ENCODE measurements at places on chromosomes 7 and 10. TPM values are rescaled to one million over a fixed set of nuclear protein-coding genes. Genes with fewer than 3 reads are reported as not detected.

The H2BK1 gene
- not detected for total RNA-seq

The FFAR4 gene
- total RNA-seq, result 0.18 TPM

The ARHGAP22 gene
- total RNA-seq, result 8.6 TPM

DNA sequence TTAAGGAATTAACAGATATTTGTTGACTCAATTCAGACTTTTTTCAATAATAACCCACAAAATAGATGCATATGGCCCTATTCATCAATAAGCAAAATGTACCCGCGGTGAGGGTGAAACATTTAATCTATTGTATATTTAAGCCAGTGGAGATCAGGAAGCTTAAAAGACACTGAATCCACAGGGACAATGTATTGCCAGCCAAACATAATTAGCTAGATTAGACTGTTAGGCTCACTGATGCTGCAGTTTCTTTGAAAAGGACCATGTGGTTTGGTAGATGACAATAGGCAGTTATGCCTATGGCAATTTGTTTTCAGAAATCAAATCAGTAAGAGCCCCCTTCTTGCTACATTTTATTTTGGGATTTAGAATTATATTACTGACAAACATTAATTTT, 87.3 kb upstream of the PLXDC2 start:
- no peak overlapping the region for H3K27ac ChIP-seq
- H3K4me1 ChIP-seq, result no peaks in the 10 kb centered on the region
- H3K27me3 ChIP-seq, result no peaks in the 10 kb centered on the region
- H3K36me3 ChIP-seq, result no peaks in the 10 kb centered on the region

DNA sequence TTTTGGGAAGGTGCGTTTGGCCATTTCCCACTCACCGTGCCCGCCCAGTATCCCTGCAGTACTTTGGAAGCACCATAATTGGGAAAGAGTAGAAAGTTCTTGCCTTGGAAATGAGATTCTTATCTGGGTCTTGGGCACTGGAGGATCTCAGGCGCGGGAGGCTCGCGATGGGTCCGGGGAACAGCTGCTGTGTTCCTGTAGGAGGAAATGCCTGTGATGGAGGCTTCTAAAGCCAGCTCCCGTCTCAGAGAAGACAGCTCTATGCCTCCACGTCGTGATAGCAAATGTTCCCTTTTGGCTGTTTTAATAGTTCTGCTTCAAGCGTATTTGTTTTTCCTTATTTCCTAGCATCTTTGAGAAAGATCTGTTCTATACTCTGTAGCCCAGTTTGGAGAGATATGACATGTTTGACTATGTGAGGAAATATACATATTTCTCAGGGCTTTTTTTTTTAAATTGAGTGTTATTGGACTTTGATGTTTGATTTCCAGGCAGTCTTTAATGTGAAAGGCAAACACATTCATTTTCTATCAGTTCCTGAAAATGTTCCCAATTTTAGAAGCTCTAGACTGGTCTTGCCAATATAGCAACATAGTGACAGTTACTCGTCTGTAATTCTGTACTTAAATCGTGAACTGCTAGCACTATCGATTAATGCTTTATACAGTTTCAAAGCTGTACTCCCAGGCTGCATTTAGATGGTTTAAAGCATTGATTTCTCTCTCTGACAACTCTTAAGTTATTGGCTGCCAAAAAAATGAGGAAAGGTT, 280.8 kb downstream of the DPP6 start:
- no peak overlapping the region for H3K27ac ChIP-seq
- H3K4me1 ChIP-seq, result no peaks in the 10 kb centered on the region
- no peaks in the 10 kb centered on the region for H3K36me3 ChIP-seq
- no peak overlapping the region for H3K4me3 ChIP-seq

DNA sequence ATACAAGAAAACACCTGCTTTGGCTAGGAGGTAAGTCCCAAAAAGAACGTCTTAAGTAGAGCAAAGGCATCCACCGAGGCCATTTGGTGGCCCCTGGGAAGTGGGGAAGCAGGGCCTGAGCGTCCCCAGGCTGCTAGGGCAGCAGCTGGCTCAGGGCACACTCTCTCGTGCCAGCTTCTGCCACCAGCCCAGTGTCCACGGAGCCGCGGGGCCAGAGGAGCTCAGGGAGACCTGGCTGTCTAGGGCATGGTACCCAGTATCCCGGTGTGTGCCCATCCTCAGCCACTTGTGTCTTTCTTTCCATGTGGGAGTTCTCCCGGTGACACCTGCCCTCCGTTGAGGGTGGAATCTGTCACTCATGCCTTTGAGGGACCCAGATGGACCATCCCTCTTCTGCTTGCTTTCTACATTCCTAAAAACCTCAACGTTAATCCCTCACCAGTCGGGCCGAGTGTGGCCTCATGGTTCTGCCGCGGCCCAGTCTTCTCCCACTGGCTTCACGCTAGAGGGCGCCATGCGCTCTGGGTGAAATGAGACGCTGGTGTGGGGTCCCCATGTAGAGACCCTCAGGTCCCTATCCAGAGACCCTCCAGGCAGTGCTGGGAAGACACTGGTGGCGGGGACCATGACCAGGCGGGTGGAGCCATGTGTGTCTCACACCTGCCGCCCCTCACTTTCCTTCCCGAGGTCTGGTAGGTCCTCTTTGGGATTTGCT, 9.5 kb upstream of the AP5Z1 start:
- H3K27ac ChIP-seq, result no peak overlapping the region
- H3K4me3 ChIP-seq, result no peak overlapping the region
- DNase-seq, result no peak
- H3K27me3 ChIP-seq, result no peaks in the 10 kb centered on the region
- H3K36me3 ChIP-seq, result peaks cover 21% of the 10 kb centered on the region

DNA sequence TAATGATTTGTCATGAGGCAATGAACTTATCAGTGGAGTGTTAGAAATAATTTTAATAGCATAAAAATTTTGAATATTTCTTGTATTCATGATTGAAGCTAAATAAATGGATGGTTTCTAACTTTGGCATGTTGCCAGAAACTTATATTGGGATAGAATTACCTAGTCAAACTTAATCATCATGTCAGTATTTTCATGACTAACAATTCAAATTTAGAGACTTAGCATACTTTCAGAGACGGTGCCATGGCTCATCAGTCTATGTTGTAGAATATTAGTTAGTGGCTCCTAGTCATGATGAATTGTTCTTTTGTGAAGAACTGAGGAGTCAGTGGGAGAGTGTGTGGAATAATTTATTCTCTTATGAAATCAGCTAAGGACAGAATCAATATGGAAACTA, 599.6 kb upstream of the POT1 start:
- no peak overlapping the region for H3K4me3 ChIP-seq
- no peak for DNase-seq
- H3K36me3 ChIP-seq, result no peaks in the 10 kb centered on the region
- H3K4me1 ChIP-seq, result no peaks in the 10 kb centered on the region

DNA sequence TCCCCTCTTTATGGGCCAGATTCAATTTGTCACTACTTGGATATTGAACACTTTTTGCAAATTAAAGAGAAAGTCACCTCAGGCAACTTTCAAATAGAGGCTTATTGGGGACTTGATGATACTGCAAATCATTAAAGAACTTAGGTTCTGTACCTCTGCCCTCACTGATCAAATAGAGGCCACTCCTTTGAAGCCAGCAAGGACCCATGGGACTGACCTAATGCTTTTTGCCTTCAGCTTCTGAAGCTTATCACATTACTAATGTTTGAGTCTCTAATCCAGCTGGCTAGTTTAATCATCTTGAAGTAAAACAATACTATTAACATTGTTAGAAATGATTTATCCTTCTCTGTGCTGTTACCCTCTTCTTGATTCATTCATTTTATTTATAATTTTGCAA, 93.0 kb upstream of the ZNF800 start:
- no peaks in the 10 kb centered on the region for H3K36me3 ChIP-seq
- H3K27me3 ChIP-seq, result no peaks in the 10 kb centered on the region
- no peaks in the 10 kb centered on the region for H3K4me1 ChIP-seq
- DNase-seq, result no peak
- H3K4me3 ChIP-seq, result no peak overlapping the region
- no peak overlapping the region for H3K27ac ChIP-seq

DNA sequence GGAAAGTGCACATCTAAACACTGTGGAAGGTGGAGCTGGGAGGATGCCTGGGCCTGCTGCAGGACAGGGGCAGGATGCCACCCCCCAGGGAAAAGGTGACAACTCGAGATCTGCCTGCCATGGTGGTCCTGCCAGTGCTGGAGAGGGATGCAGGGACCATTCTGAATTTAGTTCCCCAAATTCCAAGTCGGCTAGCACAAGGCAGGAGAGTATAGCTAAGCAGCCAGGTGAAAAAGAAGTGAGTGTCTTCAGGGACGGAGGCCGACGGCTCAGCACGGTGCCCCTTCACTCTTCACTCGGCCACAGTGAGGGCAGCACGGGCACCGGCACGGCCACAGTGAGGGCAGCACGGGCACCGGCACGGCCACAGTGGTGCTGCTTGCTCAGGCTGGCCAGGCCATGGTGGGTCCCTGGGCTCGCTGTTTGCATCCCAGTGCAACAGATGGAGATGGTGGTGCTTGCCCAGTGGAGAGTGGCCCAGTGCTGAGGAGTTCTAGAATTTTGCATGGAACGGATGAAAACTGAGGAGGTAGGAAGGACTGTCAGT, 161.3 kb upstream of the SHH start:
- no peaks in the 10 kb centered on the region for H3K4me1 ChIP-seq
- DNase-seq, result no peak
- no peaks in the 10 kb centered on the region for H3K27me3 ChIP-seq
- no peak overlapping the region for H3K4me3 ChIP-seq
- no peaks in the 10 kb centered on the region for H3K36me3 ChIP-seq
- no peak overlapping the region for H3K27ac ChIP-seq

Data from prostate gland (tissue), 2 donors.